Fibroblast of skin of left quadriceps (primary cell): ENCODE measurements at places on chromosomes 11 and 22.

DNA sequence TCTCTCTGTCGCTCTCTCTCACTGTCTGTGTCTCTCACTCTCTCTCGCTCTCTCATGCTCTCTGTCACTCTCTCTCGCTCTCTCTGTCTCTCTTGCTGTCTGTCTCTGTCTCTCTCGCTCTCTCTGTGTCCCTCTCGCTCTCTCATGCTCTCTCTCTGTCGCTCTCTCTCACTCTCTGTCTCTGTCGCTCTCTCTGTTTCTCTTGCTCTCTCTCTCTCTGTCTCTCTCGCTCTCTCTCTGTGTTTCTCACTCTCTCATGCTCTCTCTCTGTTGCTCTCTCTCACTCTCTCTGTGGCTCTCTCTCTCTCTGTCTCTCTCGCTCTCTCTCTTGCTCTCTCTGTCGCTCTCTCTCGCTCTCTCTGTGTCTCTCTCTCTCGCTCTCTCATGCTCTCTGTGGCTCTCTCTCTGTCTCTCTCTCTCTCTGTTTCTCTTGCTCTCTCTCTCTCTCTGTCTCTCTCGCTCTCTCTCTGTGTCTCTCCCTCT is 33.2 kb upstream of the BRSK2 start:
- DNase-seq: no peak

DNA sequence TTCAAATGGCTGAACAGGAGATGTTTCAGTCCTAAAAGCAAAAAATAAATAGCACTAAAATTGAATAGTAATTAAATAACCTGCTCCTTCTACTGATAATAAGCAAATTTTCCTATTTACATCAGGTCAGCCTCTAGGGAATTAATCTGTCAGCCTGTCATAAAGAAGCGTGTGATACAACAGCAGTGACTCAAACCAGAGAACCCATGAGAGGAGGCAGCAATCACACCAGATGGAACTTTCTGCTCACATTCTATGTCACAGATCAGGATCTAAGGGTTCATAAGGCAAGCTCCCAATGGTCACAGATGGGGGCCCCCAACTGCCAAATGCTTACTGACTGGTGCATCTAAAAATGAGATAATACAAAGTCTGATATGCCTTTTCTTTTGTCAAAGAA is 41.1 kb downstream of the RBFOX2 start:
- DNase-seq: no peak

- no peak for DNase-seq
Measured at GRCh38 chr22:49670456-49671330, 157.0 kb downstream of the BRD1 start.

DNA sequence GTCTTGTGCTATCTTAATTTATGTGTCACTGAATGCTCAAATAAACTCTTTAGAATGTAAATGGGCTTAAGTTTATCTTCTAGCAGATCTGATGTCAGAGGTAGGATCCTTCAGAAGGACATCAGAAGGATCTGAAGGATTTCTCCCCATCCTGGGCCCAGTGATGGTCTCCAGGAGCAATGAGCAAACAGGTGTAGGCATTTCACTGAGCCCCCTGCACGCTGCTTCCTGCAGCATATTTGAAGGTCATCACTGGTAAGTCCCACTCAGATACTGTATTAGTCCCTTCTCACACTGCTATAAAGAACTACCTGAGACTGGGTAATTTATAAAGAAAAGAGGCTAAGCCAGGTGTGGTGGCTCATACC is 4.5 kb downstream of the GSTP1 start:
- no peak for DNase-seq

DNA sequence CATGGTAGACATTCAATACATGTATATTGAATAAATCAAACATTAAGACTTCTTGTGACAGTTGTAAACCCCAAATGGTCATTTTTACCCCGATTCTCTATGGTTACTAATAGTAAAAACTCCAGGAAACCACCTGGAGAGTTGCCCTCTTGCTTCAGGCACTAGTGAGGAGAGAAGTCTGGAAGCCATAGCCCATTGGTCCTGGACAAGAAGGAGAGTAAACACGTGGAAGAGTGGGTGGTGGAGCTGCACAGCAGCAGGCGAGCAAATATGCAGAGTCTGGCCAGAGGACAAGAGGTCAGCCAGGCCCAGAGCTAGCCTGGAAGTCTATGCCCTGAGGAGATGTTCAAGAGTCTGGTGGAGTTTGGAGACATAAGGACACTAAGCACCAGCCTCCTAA is 17.7 kb downstream of the DCHS1 start:
- DNase-seq: no peak

DNA sequence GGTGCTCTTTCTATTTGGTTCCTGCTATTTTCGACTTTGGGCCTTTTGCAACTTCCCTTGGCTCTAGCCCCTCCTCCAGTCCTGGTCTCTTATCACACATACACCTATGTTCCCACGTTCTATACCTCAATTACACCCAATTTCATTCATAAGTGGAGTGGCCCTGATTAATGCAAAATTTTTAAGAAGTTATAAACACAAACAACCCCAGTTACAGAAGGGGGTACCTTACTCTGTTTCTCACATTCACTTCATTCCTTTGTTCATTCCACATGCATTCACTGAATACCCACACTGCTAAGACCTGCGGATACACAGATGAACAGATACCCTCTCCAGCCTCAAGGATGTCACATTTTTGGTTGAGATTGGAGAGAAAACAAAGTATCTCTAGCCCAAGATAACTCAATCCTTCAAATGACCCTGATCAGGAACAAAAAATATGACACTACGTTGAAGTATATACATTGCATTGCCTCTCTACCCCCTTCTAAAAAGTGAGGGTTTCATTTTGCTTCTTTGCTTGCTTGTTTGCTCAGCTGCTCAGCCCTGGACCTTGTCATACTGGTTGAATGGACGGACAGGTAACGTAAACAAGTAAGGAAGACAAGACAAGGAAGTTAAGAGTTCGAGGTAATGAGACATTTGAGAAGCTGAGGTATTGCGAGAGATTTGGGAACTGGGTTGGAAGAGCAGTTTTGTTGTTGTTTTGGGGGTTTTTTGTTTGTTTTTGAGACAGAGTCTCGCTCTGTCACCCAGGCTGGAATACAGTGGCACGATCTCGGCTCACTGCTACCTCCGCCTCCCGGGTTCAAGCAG is 3.6 kb upstream of the VPS37C start:
- no peak for DNase-seq

DNA sequence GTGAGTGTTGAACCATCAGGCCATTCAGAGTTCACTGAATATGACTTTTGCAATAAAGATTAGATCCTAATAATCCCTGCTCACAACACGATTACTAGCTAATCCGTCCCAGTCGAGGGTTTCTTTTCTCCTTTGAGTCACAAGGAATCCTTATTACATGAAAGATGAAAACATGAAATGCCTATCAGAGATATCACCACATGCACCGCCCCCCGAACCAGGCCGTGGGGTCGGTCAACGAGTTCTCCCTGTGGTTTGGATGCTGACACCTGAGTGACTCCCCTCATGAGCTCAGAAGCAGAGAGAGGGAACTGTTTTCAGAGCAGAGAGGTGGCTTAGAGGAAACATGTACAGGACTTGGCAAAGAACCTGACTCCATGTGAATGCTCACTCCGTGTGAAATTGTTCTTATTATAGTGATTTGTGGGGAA is 263.3 kb downstream of the ETS1 start:
- no peak for DNase-seq

DNA sequence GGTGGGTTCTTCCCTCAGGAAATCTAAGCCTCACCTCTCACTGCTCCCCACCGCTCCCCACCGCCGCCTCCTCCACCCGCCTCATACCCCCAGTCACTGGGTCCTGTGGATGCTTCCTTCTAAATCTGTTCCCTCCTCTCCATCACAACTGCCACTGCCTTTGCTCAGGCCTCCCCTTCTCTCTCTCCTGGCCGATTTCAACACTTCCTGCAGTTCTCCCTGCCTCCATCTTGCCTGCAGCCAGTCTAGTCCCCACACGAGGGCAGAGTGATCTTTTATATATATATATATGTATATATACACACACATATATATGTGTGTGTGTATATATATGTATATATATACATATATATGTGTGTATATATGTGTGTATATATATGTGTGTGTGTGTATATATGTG is 27.8 kb downstream of the CREB3L1 start:
- DNase-seq: no peak

- no peak for DNase-seq
Measured at GRCh38 chr11:68149417-68149816, 28.2 kb upstream of the CHKA start.

- no peak for DNase-seq
Measured at GRCh38 chr11:19615341-19616183, 97.1 kb upstream of the NAV2 start.

DNA sequence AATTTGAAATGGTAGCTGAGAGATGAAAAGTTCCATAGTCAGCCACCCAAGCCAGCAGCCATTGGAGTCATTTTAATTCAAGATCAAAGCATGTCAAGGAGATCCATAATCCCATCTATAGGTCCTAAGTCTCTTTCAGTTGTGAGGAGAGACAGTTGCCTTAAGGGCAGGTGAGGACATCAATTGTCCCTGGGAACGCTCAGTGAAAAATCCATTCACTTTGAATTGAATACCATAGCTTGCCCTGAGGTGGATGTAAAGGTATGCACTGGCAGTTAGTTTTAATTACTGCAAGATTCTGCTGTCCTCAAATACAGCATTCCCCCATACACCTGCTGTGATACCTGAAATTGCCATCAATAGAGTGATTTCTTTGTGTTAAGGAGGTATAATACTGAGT is 25.3 kb upstream of the TBCEL start:
- no peak for DNase-seq

GRCh38 chr11:422249-422656 is 7.5 kb upstream of the SIGIRR start:
- DNase-seq: no peak

DNA sequence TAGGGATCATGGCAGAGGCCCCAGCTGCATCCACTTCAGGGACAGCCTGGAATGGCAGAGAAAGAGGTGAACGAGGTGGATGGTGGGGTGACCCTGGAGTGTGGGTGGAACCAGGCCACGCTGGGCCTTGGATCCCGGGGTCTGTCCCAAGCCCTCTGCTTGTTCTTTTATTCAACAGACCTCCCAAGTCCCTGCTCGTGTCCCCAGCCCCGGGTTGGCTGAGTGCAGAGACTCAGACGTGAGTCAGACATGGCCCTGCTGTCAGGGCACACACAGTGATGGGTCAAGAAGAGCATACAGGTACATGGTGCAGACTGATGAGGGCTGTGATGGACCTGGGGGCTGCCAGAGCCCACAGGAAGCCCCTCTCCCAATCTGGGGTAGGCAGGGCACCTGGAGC is 6.6 kb downstream of the ARHGAP8 start:
- no peak for DNase-seq

GRCh38 chr11:80457823-80458222 is 1017.0 kb upstream of the TENM4 start:
- no peak for DNase-seq

GRCh38 chr11:96139691-96140090 is 203.3 kb downstream of the MAML2 start:
- DNase-seq: no peak

DNA sequence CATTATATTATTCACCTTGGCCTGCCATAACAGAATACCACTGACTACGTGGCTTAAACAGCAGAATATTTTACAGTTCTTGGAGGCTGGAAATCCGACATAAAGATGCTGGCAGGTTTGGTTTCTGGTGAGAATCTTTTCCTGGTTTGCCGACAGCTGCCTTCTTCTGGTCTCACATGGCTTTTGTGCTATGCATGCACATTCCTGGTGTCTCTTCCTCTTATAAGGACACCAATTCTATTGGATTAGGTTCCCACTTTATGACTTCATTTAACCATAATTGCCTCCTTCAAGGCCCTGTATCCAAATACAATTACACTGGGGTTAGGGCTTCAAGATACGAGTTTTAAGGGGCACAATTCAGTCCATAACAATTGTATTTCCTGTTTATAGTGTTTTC is 17.1 kb downstream of the RNF214 start:
- DNase-seq: no peak
